Tongue (tissue), 3 donors: ENCODE measurements at places on chromosomes 5 and 9.

- no peak for DNase-seq
Measured at GRCh38 chr9:14155237-14155636, 158.7 kb downstream of the NFIB start.

GRCh38 chr9:101307524-101308213, 77.1 kb downstream of the BAAT start:
- DNase-seq: peak; percentile 44

DNA sequence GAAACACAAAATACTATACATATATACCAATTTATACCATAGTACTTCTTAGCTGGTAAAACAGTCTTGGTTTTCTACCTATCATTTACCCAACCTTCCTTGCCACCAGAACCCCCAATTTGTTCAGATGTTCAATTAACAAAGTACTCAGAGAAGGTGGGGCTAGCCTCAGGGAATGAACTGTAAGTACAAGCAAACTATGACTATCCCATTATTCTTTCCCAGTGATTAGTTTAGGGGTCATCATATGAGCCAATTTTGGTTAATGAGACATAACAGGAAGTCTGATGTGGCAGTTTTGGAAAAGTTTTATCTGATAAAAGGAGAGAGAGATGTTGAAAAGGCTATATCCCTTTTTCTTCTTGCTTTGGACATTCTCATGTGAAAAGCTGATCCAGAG, 125.8 kb downstream of the DTWD2 start:
- DNase-seq: no peak

GRCh38 chr5:162436055-162436454, 368.5 kb downstream of the GABRG2 start:
- DNase-seq: no peak

GRCh38 chr9:92589923-92590322, 54.1 kb upstream of the ECM2 start:
- DNase-seq: no peak

- DNase-seq: no peak
Measured at GRCh38 chr9:86408121-86408520, 53.9 kb upstream of the TUT7 start.

DNA sequence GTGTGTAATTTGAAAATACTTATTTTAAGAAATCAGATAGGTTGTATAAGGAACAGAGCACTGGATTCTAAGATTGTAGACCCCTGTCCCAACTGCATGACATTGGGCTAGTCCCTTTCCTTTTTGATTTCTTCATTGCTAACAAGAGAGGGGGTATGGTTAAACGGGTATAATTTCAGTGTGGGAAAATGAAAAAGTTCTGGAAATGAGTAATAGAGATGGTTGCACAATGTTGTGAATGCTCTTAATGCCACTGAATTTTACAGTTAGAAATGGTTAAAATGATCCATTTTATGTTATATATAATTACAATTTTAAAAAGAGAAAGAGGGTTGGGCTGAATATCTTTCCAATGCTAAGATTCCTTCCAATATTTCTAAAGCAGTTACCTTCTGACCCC, 103.3 kb upstream of the LHFPL2 start:
- no peak for DNase-seq

DNA sequence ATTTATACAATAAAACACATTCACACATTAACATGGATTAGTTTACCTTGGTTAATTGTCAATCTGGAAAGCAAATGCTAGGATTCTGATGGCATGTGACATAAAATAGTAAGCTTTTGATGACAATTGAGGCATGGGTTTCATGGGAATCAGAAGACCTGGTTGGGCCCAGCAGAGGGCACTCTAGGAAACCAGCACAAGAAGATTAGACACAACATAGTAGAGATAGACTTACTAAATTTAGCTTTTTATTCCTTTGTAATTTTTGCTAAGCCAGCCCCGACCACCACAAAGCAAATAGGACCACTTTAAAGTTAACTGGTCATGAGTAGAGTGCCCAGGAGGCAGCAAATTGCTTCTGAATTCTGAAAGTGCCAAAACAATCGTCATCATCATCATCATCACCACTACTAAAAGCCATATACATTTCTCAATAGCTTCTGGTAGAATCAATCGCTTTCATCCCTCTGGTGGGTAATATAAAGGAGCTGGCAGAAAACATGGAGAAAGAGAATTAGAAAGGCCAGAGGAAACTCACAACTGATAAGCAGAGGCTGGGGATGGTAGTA, 163.2 kb downstream of the ARRDC3 start:
- DNase-seq: no peak
